ENCODE measurements at places on chromosomes 11 and 22.

- DNase-seq: no peak
These were observed 672.1 kb downstream of the TBC1D22A start for GRCh38 chr22:47434336-47435203.

- DNase-seq: no peak
These were observed 118.5 kb upstream of the APOA1 start for GRCh38 chr11:116955949-116956348.

DNA sequence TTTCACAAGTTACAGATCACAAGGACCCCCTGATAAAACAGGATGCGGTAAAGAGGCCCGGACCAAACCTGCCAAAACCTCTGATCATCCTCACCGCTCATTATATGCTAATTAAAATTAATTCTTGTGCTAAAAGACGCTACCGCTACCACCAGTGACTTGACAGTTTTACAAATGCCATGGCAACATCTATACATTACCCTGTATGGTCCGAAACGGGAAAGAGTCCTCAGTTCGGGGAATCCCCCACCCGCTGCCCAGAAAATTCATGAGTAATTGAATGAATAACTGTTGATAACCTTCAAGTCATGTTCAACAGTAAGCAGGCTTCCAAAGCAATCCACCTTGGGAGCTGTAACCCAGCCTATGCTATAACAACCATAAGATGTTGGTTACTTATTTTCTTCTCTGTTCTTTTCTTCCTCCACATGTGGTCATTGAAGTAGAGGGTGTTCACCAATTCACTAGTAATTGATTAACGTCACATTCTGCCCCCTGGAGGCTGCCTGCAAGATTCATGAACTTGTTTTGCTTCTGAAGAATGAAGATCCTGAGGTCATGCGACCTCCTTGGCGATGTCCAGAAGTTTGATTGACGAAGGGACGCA, 20.6 kb downstream of the APOBEC3H start:
- no peak for DNase-seq

GRCh38 chr11:106014035-106014434, 8.0 kb downstream of the MSANTD4 start:
- no peak for DNase-seq

GRCh38 chr22:50444663-50445062, 30.2 kb downstream of the SBF1 start:
- no peak for DNase-seq

- no peak for DNase-seq
These were observed 31.3 kb downstream of the MTNR1B start for GRCh38 chr11:93000511-93001476.

DNA sequence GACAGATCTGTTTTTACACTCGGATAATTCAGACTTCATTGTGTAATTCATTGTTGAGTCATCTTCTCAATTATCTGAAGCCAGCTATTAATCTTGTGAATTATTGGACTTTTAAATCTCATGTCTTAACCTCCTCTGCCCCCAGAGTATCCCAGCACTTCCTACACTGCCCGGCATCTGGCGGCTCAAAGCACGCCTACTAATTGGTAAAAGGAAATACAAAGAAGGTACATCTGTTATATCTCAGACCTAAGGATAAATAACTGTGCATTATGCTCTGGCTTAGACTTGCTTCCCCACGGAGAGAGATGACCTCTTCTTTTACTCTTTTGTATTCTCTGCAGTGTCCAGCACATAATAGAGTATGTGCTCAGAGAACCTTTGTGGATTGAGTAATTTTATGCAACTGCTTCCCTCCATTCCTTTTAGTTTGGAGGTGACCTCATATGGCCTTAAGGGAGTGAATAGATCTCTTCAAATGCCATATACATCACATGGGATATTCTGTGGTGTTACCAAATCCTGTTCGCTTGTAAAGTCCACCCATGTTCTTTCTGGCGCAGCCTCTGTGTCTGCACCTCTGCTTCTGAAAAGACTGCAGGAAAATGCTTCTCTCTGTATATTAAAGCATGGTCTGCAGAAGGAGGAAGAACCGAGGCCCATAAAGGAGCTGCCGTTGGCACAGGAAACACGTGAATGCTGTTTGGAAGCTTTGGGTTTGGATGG, 125.6 kb upstream of the SORL1-AS1 start:
- no peak for DNase-seq

DNA sequence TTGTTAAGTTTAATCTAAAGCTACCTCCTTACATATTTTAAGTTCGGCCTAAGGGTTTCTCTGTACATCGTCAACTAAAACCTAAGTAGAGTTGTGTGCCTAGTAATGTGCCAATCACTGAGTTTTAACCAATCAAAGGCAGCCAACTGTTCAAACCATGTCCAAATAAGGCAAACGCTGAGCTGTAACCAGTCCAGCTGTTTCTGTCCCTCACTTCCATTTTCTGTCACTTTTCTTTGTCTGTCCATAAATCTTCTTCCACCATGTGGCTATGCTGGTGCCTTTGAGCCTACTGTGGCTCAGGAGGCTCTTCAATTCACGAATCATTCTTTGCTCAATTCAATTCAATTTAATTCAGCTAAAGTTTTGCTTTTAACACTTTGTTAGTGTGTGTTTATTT, 13.9 kb upstream of the ATXN10 start:
- DNase-seq: no peak

DNA sequence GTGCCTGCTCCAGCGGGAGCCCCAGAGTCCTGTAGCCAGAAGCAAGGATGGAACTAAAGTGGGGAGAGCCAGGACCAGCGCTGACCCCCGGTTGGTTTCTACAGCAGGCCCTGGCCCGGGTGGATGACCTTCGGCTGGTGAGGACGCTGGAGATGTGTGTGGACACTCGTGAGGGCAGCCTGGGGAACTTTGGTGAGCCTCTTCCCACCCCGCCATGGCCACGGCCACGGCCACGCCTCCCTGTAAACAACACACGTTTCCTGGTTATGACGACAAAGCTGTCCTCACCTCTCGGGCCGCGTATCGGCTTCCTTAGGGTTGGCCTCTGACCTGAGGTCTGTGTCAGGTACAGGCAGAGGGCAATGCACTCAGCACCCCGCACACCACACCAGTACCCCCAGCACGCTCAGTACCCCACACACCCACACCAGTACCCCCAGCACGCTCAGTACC, 4.1 kb downstream of the LRRC56 start:
- no peak for DNase-seq

GRCh38 chr11:15412054-15412453, 297.3 kb downstream of the INSC start:
- no peak for DNase-seq

GRCh38 chr11:13009921-13010748, 1.0 kb downstream of the RASSF10 start:
- no peak for DNase-seq

DNA sequence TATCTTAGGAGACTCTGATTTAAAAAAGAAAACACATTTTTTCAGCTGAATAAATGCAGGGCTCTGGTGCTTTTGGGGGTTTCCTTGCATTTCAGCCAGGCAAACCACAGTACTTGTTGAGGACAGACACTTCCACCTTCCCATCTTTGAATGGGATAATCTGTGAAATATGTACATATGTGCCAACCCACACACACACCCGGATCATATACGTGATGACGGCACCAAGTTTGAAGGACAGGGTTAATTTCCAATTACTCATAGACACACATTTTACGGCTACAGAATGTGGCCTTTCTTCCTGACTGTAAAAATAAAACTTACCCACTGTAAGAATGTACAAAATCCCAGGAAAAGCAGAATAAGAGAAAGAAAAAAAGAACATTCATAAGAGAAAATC, 104.4 kb downstream of the MPPED2 start:
- DNase-seq: no peak

DNA sequence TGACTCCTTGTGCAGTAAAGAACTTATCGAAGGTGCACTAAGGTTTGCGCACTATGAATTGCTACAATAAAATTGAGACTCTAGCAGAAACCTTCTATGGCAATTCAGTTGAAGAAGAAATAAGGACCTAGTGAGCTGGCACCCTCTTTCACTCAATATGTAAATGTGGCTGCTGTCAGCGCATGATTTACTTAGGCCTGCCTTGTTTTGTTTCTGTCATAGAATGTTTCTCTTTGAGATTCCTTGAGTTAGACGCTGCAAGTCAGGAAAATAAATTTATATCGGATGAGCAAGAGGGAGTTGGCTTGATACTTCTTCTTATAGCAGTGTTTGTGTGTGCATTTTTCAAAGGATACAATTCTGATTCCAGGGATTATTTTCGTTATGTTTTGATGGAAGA, 322.1 kb downstream of the BLID start:
- no peak for DNase-seq

GRCh38 chr11:35751664-35752061, 89.1 kb downstream of the TRIM44 start:
- no peak for DNase-seq

DNA sequence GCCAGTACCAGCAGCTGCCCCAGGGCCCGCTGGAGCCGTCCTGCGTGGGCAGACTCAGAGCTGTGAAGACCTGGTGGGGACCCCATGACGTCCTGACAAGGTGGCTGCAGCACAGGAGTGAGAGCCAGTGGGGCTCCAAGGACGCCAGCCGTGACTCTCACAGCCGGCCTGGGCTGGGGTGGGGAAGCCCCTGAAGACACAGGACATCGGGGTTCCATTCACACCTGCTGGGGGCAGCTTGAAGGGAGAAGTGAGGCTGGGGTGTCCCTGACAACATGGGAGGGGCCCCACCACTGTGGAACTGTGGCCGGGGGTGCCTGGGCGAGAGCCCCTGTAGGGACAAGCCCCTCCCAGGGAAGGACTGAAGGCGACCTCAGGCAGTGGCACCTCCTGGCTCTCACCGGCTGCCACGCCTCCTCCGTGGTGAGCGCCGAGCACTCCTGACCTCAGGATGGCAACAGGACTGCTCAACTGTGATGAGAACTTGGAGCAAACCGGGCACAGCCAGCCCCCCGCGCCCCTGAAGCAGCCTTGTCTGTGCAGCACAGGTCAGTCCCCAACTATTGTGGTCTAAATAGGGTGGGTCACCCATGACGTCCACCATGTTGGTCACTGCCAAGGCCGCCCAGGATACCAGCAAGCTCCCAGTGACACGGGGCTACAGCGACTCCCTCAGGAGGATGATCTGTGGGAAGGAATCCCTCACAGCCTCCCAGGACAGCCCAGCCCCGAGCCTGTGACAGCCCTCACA, 22.7 kb upstream of the IL17REL start:
- no peak for DNase-seq

DNA sequence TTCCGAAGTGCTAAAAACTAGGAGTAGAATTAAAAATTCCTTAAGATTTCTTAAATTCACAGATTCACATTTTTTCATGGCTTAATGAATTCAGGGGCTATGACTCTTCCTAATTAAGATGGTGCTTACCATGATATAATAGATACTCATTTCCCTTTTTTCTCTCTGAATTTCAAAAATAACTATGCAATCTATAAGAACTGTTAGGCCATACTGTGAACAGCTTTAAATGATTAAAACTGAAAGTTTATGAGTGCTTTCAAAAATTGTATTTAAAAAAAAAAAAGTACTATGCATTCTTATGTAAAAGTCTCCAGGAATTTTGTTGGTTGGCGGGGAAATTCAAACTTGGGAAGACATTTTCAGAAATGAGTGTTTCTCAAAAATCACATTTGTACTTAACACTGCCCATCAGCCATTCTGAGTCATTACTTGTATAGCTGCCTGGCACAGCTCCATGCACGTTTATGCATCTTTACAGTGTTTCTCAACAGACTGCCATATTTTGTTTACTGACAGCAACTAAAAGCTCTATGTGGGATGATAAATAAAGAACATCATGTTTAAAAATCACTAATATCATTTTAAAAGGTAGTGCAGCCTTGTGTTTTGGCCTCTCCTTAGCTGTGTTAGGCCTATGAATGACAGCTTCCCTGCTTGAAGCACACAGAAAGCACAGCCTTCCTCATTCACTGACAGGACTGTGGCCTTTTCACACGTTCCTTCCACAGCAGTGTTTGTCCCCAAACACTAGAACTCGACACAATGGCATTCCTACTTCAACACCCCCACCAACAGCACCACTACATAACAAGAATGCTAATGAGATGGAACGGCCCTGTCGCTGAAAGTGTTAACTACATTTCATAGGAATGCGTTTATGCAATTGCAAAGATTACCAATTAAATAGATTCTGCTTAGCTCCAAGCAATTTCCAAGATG, 131.4 kb downstream of the DCDC1 start:
- no peak for DNase-seq

- DNase-seq: no peak
These were observed 33.4 kb upstream of the MICAL2 start for GRCh38 chr11:12076840-12077534.

DNA sequence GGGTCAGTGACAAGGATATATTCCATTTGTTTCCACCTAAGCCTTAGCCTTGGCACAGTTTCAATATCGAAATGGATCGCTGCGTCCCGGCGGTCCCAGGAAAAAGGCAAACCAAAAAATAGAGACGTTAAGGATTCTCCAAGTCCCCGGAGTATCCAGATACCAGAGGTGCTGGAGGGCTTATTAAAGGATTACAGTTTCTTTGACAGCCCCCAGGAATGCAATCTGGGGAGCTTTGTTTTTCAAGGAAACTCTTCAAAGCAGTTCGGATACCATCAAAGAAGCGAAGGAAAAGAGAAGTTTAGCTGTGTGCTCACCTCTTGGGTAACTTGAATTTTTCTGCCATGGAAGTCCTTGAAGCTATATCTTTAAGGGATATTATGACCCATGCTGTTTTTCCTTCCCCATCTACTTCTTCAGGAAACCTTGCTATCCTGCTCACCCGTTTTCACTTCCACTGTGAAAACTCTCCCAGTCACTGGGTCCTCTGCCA, 600 bp upstream of the GPR83 start:
- no peak for DNase-seq

DNA sequence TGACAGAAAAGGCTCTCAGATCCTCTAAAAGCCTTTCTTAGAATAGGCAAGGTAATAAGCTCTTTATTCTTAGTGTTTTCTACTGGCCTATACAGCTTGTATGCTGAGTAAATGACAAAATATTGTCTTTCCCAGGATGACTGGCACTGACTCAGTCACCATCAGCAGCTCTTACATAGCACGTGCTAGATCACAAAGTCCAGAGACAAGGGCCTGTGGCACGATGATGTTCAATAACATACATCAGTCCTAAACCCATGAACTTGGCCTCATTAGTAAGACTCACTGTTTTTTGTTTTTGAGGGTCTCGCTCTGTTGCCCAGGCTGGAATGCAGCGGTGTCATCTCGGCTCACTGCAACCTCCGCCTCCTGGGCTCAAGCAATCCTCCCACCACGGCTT, 42.7 kb downstream of the CELF1 start:
- no peak for DNase-seq

GRCh38 chr22:44001521-44001920, 22.6 kb upstream of the PARVB start:
- DNase-seq: no peak
